ENCODE measurements at places on chromosomes 3 and 15.
A peak's percentile ranks its signal among the peaks of the same experiment; 100 is the strongest.

DNA sequence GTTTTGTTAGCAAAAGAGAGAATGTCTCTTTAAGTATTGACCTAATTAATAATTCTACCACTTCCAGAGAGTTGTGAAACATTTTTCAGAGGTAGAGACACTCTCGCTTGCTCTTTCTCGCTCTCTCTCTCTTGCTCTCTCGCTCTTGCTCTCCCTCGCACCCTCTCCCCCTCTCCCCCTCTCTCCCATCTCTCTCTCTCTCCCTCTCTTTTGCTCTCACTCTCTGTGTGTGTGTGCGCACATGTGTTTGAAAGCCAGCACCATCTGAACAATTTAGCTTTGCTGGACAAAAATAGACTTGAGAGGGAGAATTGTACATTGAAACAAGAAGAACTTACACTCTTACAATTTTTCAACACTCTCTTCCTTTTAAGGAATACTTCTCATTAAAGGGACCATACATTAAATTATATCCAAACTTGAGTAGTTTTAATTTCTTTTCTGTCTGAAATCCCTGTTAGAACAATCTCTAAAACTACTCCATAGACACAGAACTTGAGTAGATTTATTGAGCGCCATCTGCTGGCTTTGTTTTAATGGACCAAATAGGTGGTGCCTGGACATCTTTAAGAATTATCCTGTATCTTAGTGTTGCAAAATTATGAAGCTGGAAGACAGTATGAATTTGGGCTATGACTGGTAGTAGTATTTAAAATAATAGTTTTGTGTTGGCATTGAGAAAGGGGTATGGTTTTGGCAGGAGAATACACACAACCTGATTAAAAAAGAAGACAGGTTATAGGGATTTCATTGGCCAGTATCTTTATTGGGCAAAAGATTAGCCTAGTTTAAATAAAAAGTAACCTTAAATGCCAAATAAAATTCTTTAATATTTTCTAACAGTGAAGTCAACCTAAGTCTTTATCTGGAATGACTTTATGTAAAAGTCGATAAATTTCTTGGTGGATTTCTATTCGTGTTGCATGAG, 124.6 kb downstream of the AKAP13 start:
- peak; percentile 51 for DNase-seq

GRCh38 chr15:70741677-70742293, 21.6 kb downstream of the UACA start:
- no peak for DNase-seq

- no peak for DNase-seq
Measured at GRCh38 chr3:150469031-150469930, 61.2 kb downstream of the TSC22D2 start.

DNA sequence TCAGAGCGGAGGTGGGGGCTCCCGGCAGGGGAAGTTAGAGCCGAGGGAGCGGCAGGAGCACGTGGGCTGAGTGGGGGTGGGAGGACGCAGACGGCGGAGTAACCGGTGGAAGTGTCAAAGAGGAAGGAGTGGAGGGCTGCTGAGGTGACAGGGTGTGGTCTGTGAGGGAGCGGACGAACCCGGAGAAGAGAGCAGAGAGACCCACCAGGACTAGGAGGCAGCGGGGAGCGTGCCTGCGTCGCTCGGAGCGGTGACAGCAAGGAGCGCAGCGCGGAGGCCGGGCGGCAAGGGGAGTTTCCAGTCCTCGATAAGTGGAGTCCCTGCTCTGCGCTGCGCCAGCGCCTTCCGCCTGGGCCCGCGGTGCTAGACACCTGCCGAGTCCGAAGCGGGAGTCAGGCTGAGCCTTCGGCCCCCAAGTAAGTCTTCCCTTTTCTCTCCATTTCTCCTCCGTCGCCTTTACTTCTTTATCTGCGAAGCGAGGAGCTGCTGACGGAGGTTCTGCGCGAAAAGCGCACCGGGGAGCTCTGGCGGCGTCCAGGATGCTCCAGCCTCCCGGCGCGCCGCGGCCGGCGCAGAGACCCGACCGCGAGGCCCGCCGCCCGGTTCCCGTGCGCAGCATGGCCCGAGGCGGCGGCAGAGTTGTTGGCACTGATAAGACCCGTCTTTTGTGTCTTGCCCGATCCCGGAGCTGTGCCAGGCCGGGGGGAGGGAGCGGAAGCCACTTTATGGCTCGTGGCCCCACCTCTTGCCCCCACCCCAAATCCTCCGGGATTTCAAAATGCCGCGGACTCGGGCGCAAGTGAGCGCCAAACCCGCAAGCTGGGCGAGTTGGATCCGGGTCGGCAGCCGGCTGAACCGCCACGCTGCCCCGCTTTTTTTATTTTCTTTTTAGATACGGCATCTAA, 533.0 kb upstream of the SEMA6D start:
- DNase-seq: no peak

GRCh38 chr3:82355228-82355627, 593.8 kb upstream of the GBE1 start:
- no peak for DNase-seq

- no peak for DNase-seq
Measured at GRCh38 chr15:52112203-52112750, 298 bp downstream of the BCL2L10 start.

GRCh38 chr3:181290941-181291340, 301.4 kb upstream of the DNAJC19 start:
- no peak for DNase-seq

DNA sequence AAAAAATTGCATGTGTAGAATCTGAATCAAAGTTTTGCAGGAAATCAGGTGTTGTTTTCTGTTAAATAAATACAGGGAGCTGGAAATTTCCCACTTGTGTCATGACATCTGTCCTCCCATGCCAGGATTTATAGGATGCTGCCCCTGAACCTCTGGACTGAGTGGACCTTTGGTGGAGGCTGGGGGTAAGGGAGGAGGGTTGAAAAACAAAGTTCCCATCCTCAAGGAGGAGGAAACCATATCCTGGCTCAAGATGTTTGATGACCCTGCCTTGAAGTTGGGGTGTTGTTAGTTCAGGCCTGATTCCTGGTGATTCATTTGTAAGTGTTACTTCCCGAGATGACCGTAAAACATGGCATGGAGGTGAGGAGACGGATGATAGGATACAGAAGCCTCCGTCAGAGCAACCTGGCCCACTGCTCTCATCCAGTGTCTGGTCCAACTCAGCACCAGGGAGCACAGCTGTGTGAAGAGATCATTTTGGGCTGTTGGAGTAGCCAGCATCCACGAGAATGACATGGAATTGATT, 223.6 kb downstream of the CACNA2D3 start:
- DNase-seq: no peak

All from stimulated activated CD4-positive, alpha-beta T cell treated with anti-CD3 and anti-CD28 coated beads, TNF-alpha, amount 100 ng/mL, for 48 hours (primary cell).